CD4-positive, alpha-beta T cell treated with Interleukin-1 beta for 1 hour (primary cell): ENCODE measurements at places on chromosomes 5 and 9.

GRCh38 chr5:95725937-95726810 is 5.0 kb upstream of the RHOBTB3 start:
- DNase-seq, result no peak

DNA sequence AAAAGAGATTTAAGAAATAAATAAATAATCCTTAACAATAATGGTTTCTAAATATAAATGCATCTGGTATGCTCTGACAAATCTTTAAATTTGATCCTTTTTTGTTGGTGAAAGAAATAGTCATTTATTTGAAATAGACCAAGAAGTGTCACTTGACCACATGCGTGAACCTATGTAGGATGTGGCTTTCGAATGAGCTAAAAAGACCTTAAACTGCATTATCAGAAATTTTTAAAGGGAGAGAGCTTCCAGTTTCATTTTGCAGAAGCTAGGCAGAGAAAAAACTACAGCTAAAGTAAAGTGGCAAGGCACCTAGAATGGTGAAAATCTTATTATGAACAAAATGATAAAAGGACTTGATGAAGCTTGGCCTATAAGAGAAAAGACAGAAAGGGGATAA is 309.2 kb upstream of the EFNA5 start:
- peak; percentile 15 for DNase-seq

- no peak for DNase-seq
These were observed 160.6 kb downstream of the PJA2 start for GRCh38 chr5:109249126-109249525.

- DNase-seq, result no peak
These were observed 1.4 kb upstream of the CEL start for GRCh38 chr9:133060417-133060841.

GRCh38 chr9:90834828-90835595 is 33.4 kb downstream of the SYK start:
- no peak for DNase-seq

DNA sequence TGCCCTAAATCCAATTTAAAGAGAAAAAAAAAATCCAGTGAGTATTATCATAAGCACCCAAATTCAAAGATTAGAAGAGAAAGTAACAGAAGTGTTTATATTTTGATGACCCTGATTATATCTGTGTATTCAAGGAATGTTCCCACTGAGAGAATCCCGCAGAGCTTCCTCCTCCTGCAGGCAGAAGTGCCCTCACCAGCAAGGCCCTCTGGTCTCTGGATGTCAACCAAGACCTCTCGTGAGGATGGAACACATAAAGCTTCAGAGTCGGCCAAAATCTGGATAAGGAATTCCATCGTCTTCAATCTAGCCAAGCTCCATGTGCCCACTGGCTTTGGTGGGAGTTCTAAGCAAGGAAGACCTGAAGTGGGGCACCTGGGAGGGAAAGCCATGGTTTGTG is 18.1 kb downstream of the PTCH1 start:
- DNase-seq, result no peak

DNA sequence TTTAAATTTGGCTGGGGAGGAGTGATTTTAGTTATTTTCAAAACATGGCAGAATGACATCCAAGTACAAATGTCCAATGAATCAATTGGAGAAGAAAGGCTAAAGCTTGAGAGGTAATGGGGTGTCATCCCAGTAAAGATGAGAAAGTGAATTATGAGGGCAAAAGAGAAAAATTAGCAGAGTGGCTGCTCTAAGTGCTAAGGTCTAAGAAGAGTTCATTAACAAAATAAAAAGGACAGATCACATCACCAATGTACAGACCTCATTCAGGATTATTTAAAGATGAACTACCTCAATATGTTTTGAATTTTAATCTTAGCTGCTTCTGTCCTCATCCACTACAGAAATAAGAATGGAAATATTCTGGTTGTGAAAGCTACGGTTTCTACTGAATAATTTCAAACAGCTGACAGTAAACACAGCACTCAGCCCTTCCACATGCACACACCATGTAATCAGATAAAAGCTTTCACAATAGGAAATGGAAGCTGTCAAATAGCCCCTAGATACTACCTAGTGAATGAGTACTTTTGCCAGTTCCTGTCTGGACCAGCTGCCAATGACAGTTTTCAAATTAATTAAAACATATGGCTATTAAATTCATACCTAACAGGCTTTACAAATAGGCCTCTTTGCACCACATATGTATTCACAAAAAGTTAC is 171.5 kb downstream of the SSBP2 start:
- no peak for DNase-seq

DNA sequence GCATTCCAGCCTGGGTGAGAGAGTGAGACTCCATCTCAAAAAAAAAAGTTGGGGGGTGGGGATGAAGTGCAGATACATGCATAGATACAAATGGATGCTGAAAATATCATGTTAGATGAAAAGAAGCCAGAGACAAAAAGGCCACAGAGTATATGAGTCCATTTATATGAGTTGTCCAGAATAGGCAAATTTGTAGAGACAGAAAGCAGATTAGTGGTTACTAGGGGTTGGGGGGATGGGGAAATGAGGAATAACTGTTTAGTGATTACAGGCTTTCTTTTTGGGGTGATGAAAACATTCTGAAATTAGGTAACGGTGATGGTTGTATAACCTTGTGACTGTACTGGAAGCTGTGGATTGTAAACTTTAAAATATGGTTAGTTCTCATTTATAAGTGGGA is 13.8 kb upstream of the LHFPL2 start:
- DNase-seq, result no peak

DNA sequence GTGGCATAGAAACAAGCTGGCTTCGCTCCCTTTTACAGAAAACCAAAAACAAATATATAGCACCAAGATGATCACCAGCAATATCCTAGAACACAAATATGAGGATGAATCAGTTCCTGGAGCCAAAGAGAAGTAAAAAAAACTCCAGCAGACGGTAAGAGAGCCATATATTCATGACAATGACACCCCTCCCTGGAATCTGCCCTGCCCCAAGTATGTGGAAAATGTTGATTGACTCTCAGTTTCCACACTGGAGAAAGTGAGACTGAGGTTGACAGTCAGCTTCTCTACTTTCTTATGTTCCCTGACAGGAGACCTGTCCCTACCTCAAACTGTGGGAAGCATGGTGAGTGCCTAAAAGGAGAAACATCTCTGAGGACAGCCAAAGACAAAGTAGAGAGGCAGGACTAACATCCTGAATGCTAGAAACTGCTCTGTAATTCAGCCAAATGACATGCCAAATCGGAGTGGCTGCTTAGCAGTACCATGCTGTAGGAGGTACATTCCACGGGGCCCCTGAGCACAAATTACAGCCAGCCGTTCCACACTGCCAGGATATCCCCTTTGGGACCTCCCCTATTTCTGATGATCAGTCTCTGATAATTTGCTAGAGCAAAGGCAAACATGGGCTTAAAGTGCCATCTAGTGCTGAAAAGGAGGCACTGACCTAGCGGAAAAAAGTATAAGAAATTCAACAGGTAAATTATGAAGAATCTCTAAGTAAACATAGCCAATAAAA is 424.0 kb upstream of the RGMB start:
- DNase-seq, result no peak

DNA sequence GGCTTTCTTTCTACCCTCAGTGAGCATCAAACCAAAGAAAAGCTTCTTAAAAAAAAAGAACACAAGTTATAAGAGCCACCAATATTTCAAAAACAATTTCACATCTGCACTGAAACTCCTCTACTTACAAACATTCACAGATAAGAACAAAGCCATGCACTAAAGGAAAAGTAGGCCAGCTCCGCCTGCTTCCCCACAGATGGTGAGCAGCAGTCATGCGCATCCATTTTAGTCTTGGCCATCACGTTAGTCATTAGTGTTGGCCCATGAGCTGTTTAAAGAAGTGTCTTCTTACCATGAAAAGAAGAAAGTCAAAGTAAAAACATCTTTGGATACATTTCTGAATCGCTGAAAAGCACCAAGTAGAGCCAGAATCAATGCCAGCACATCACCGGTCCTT is 40.0 kb upstream of the SMIM23 start:
- DNase-seq, result no peak

GRCh38 chr9:130034570-130034969 is 8.4 kb downstream of the FNBP1 start:
- DNase-seq, result no peak

GRCh38 chr5:128052780-128053179 is 30.8 kb upstream of the SLC12A2 start:
- no peak for DNase-seq

DNA sequence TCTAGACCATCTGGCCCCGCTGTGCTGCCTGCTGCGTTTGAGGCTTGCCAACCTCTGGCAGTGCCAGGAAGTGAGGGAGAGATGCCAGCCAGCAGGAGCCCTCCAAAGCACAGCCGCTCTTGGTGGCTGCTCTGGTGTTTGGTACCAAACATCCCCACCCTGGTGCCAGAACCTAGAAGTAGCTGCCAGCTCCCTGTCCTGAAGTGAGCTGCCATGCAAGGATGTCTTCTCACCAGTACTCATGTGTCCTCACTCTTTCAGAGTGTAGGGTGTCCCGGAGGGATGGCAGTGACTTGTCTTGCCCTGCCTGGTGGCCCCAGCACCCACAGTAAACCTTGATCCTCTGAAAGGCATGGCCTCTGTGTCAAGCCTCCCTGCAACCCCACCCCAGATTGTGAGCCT is 43.4 kb downstream of the AMBP start:
- DNase-seq, result no peak

DNA sequence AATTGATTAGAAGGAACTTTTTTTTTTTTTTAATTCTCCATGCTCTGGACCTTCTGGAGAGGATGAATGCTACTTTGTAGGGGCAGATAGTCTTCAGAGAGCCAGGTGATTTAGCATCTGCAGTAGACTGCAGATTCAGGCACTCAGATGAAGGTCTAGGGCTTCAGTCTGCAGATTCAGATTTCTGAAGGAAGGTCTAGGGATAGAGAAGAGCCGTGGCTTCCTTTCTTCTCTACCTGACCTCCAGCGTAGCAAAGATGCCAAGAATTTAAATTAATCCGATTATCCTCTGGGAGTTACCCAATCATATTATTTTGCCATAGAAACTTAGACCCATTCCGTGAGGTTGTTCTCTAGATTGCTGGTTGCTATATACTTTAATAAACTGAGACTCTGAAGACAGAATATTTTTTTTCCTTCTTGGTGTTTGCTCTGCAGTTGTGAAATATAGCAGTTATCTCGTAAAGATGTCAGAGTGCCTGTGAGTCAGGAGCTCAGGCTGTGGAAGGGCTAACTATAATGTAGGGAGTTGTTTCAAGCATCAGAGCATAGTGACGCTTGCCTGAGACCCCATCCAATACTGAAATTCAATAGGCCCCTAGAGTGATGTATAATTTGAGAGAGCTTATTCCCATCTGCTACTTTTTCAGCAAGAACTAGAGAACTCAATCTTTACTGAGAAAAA is 132.7 kb upstream of the SLC12A2 start:
- no peak for DNase-seq

DNA sequence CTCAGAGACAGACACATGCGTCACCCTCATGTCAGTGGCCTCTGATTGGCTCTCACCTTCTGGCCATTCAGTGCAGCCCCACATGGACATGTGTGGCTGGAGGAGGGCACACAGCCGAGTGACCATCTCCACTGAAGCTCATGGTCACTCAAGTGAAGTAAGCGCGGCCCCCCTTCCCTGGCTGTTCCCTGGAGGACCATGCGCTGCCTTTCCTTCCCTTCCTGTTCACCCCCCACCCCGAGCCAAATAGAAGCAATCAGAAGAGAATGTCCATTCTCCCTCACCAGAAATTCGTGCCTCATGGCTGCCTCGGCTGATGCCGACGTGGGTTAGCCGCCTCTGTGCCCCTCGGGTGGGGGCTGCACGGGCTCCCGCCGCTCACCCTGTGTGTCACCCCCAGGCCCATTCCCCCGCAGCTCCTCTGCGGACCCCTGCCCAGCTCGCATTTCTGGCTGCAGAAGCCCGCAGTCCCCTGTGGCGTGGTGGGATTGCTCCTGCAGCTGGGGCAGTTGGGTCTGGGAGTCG is 12.5 kb upstream of the COL5A1 start:
- DNase-seq, result no peak

DNA sequence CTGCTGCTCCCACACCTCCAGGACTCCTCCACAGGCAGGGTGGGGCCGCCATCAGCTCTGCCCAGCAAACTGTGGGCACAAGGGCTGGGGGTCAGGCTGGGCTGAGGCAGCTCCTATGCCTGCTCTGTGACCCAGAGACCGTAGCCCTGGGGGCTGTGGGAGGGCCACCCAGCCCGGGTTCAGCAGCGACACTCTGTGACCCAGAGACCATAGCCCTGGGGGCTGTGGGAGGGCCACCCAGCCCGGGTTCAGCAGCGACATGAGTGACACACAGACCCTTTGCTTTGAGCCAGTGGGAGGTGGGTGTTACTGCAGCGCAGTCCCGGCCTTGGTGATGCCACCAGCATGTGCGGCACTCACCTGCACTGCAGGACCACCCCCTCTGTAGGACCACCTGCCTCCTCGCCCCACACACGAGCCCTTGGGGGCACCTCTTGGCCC is 118.9 kb upstream of the LPCAT1 start:
- no peak for DNase-seq

DNA sequence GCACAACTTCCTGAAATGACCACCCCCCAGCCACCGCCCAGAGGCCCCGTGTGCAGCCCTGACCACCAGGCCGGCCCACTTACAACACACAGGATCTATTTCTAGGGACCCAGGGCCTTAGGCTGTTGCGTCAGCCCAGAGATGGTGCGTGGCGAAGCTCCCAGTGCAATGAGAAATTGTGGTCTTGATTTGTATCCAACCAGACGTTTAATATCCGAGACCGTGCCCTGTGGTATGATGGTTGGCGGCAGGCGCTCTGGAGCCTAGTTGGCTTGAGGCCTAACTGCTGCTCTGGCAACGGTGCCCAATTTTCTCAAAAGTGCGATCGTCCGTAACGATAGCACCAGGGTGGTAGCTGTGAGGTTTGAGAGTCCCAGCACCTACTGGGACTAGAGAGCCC is 32.6 kb upstream of the SLC6A19 start:
- no peak for DNase-seq

DNA sequence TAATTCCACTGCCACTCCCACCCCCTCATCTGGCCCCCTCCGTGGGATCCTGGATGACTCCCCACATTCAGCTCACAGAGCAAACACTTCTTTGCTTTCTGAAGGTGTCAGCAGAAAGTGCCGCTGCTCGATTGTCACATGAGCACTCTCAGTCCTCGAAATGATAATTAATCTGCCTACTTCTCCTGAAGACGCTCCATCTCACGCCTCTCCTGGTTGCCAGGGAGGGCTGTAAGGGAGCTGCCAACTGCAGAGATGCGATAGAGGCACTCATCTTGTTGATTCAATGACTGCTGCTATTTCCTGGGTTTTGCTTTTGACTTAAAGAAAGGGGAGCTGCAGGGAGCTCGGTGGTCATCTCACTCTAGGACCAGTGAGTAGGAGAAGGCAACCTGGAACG is 206.5 kb downstream of the DAB2IP start:
- no peak for DNase-seq

DNA sequence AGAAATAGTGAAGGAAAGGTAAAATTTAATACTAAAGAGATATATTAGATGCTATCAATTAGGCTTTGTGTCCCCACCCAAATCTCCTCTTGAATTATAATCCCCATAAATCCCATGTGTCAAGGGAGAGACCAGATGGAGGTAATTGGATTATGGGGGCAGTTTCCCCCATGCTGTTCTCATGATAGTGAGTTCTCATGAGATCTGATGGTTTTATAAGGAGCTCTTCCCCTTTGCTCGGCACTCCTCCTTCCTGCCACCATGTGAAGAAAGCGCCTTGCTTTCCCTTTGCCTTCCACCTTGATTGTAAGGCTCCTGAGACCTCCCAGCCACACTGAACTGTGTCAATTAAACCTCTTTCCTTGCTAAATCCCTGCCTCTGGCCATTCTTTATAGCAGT is 697.0 kb upstream of the RGMB start:
- no peak for DNase-seq
